ENCODE measurements at places on chromosomes 5 and 9.

DNA sequence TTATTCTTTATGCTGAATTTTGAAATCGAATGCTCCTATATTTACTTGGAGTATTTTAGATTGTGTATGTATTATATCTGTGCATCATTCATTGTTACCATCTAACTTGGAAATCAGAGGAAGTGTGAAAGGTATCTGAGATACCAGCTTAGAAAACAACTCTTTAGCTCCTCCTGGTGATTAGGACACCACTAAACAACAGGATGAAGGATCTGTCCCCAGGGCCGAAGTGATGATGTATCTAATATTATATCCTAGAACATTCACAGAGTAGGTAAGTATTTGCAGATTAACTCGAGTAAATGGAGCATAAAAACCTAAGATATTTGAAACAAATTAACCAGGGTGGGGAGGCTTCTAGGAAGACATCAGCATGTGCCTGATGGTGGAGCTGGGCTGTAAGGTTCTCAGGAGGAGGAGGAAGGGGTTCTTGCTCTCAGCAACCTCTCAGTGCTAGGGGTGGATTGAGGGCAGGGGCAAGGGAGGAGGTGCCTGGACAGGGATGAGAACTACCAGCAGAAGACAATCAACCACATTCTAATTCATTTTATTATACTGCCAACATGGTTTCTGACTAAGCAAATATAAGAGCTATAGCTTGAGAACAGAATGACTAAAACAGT lies 2.6 kb upstream of the NFIL3 start:
- no peak for DNase-seq

DNA sequence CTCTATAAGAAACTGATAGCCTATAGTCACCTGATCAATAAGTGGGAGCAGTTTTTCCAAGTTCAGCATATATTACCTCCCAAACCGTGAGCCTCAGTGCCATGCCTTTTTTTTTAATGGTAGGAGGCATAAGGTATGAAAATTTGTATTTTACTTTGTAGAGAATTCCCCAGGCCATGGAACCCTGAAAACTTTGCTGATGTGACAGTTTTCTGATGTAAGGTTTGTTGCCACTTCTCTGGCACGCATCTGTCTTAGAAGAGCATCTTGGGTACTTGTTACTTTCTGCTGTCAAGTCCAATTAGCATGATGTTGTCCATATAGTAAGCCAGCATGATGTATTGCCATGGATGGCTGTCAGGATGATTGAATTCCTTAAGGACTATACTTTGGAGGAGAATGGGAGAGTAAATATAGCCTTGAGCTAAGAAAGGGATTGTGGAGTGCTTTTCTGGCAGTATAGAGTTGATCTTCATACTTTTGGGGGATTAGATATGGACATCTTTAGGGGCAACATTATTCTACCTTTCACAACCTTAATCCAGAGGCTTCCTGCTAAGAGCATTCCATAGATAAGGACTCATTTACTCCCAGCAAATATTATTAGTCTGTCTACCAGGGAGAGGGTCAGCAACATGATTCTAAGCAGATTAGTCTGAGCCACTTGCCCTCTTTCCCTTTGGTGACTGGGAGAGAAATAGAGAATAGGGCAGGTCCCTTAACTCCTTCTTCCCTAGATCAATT lies 389.6 kb downstream of the YTHDC2 start:
- DNase-seq: no peak

GRCh38 chr9:16540743-16541613 lies 329.5 kb downstream of the BNC2 start:
- DNase-seq: no peak

GRCh38 chr9:99184110-99184474 lies 37.6 kb downstream of the ALG2 start:
- DNase-seq: no peak

DNA sequence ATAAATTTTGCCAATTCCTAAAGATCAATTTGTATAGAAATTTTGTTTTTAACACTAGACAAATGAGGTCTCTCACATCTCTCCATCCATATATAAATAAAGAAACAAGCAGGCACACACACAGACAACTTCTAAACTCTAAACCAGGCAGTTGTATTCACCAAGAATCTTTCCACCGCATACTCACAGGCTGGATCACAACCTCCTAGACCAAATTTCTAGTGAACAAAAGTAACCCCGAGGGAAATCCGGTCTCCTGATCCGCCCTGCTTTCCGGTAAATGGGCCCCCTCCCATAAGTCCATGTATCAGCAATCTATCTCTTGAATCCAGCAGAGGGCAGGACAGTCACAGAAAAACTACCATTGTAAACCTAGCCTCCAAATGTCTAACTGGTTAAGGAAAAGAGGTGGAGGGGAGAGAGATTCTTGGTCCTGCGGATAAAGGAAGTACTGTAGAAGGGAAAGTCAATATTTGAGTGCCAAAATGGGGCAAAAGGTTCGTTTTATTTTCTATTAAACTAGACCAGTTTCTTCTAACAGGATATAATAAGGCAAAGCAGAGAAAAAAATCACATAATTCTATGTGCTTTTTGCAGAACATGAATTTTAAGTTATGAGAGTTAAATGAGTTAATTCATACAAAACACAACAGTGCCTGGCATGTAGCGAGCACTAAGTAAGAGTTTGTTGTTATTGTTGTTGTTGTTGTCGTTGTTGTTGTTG lies 4.8 kb upstream of the SMU1 start:
- no peak for DNase-seq

- DNase-seq: no peak
Observed at GRCh38 chr9:27468462-27469110, 55.5 kb upstream of the IFNK start.

GRCh38 chr9:93427655-93428379 lies 23.7 kb upstream of the FAM120A start:
- DNase-seq: no peak

DNA sequence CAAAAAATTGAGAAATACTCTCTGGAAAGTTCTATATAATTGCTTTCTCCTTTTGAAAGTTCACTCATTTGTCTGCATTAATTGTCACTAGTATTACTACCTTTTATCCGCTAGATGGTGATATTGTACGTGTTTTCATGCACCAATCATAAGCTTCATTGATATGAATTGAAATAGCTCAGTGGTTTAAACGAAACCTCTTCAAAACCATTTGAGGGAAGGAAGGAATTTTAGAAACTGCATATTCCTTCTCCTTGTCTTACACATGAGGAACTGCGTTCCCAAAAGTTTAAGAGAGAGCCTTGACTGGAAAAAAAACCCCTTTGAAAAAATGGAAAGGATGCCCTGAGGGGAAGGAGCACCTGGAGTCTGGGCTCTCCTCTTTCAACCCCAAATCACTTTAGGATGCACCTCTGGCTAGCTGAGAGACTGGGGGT lies 98.6 kb downstream of the YTHDC2 start:
- no peak for DNase-seq

DNA sequence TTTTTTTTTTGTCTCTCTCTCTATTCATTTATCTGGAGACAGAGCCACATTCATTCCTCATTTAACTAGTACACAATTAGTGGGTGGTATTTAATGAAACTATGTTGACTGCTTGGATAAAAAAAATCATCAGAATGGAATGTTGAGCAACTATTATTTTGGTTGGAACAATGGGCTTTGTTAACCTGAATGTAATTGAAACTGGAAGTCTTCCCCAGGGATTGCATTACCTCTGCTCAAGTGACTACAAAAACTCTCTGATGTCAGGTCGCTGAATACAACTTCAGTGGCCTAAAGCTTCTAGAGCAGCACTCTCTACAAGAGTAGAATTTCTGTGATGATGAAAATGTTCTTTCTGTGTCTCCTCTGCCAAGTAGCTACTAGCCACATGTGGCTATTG lies 295.8 kb downstream of the DEPDC1B start:
- no peak for DNase-seq

DNA sequence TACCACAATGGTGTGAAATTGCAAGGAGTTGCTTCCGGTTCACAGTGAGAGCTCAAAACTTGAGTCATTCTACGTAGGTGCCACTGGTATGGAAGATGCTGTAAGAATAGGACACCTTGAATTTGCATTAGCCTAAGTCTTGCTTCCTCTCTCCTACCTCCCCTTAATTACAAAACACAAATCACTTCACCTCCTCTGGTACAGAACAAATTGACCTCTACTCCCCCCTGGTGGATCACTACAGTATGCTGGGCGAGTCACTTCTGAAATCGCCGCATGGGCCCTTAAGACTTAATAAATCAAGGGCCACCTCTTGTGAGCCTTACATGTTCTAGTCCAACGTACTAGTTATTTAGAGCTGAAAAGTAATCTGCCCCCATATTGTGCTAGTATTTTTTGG lies 145.3 kb upstream of the SMARCA2 start:
- no peak for DNase-seq

DNA sequence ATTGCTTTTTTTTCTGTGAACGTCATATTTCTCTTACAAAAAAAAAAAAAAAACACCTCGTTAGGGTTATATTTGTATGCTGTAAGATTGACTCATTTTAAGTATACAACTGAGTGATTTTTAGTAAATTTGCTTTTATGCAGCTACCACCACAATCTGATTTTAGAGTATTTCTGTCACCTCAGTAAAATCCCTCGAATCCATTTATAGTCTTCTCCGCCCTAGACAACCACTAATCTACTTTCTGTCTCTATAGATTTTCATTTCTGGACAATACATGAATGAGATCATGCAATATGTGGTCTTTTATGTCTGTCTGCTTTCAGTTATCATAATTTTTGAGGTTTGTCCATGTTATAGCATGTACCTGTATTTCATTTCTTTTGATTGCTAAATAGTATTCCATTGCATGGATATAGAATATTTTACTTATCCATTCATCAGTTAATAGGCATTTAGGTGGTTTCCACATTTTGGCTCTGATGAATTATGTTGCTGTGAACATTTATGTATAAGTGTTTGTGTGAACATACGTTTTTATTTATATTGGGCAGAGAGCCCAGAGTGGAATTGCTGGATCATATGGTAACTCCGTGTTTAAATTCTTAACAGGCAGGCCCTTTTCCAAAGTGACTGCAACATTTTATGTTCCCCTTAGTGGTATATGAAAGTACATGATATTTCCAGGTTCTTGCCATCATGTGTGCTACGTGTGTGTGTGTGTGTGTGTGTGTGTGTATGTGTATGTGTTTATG lies 171.4 kb downstream of the SGCD start:
- no peak for DNase-seq

GRCh38 chr5:181197326-181197951 lies 7.6 kb downstream of the TRIM7 start:
- no peak for DNase-seq

- no peak for DNase-seq
Observed at GRCh38 chr5:51902512-51902911, 519.3 kb downstream of the ISL1 start.

DNA sequence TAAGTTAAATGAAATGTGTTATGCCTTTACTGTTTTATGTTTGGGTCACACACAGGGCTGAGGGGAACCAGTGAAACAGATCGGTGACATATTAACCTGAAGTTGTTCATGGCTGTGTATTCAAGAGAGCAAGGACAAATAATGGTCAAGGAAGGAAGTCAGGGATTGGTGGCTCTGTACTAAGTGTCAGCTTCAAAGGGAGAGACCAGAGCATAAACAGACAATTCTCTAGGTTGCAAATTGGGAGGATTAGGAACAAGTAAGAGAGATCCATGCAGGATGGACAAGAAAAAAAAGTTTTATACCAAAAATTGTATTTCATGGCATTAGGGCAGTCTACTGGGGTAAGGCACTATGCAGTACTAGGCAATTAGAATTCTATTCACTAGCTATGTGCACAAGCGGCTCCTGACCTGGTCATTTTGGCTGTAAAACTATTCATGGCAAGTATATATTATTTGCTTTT lies 156.3 kb downstream of the PLPPR1 start:
- no peak for DNase-seq

DNA sequence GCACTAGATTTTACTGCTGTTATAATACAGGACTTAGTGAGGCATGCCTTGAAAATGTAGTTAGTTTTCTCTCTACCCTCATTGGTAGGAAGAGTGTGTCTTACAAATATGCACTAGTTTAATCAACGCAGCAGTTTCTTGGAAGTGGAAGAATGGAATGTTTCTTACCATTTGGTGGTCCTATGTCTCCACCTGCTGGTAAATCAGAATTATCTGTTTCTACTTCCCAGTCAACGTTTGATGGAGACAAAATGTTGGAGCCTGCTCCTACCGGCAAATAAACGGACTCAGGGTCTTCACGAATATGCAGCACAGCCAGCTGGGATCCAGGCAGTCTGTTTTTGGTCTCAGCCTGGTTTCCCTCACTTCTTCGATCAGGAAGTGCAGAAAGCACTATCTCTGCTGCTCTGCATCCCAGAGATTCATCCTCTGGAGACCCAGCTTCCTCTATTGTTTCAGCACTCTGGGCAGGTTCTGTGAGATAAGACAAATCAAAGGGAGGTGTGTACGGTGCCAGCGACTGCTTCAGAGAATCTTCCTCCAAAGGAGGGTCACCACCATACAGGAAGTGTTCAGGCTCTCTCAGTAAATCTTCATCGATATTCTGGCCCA lies 59.5 kb upstream of the PCA3 start:
- no peak for DNase-seq

DNA sequence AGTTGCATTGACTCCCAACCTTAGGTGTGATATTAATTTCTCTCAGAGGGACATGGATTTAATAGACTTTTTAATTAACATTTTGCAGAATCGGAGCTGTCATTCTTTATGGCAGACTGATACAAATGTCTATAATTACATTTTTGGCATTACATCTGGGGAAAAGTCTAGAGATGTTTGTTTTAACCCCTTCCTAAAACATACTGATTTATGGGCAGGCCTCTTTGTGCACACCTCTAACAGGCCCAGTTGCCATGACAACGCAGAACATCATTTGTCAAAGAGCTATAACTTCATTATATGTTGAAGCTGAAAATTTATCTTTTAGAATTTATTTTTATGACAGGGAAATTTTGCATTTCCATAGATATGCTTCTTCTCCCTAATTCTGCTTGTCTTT lies 158.5 kb downstream of the NTRK2 start:
- DNase-seq: no peak

Data from activated B cell treated with CpG ODN at 0.5 μM for 24 hours (primary cell).